ENCODE measurements at places on chromosomes 3 and 15.

DNA sequence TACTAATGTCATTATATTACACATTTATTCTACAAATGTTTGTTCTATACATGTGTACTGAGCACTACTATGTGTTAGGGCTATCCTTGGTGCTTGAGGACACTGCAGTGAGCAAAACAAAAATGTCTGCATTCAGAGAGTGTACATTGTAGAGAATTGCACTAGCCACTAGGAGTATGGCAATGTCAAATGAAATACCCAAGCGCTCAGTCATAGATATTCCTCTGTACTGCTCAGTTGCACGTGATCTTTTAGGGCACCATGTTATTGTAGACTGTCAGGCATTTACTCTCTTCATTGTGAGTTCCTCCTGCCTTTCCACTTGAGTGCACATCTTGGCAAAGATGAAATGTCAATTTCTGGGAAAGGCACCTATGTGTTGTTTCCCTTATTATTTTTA lies 36.8 kb downstream of the FNDC3B start:
- no peak for DNase-seq

DNA sequence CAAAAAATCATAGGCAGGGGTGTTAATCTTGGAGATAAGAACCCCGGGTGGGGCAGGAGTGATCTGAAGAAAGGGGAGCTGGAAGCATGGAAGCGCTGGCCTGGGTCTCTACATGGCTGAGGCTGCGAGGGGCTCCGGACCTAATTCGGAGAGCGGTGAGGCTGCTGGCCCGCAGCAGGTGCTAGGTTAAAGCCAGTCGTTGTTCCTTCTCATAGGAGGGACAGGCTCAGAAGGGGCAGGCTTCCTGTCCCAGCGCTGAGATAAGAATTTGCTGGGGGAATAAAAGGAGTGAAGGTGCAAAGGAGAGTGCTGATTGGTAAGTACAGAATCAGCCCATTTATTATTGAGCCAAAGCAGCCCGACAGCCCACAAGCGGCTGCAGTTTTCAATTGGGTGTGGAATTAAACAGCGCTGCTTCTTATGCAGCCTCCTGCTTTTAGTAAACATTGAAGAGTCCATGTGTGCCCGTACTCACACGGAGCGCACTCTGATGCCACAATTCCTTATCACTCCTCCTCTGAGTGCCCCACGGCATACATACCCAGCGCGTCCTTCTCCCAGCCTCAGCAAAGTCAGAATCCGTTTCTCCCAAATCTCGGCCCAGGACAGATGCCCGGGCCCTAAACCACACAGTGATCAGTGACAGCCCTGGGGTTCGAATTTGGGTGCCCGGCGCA lies 17.1 kb downstream of the CHST13 start:
- DNase-seq, result no peak

- no peak for DNase-seq
Observed at GRCh38 chr15:78045189-78045588, 32.3 kb downstream of the TBC1D2B start.

GRCh38 chr3:87733671-87734367 lies 325.0 kb downstream of the CGGBP1 start:
- no peak for DNase-seq

DNA sequence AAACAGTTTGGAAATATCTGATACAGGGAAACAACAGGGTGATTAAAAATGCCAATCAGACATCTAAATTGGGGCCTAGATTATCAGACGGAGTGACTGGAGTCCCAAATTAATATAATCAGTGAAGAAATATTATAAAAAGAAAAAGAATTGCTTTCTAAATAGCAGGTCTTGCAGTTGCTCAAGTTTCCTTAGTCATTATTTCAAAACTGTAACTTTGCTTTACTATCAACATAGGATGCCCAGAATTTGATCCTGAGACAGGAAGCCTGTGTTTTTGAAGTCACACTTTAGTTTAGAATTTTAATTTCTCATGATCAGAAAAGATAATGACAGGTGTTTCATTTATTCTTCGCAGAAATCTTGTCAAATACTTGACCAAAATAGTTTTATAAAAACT lies 105.9 kb downstream of the IL1RAP start:
- DNase-seq, result no peak

DNA sequence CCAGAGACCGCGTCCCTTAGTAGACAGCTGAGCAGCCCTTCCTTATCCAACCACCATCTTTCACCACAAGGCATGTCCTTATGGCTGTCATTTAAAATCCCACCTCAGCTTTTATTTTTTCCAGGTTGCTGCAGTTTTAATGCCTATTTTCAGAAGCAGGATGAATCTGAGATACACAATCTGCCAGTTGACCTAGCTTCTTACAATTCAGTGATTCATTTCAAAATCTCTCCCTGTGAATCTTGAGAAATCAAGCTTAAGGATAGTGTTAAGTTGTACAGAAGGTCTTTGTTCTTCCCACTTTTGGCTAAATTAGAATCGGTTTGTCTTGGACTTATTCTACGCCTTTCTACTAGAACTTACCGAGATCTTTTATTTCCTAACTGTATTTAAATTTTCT lies 522.3 kb upstream of the CFAP20DC start:
- DNase-seq, result no peak

- no peak for DNase-seq
Observed at GRCh38 chr3:17935222-17935621, 192.8 kb upstream of the TBC1D5 start.

DNA sequence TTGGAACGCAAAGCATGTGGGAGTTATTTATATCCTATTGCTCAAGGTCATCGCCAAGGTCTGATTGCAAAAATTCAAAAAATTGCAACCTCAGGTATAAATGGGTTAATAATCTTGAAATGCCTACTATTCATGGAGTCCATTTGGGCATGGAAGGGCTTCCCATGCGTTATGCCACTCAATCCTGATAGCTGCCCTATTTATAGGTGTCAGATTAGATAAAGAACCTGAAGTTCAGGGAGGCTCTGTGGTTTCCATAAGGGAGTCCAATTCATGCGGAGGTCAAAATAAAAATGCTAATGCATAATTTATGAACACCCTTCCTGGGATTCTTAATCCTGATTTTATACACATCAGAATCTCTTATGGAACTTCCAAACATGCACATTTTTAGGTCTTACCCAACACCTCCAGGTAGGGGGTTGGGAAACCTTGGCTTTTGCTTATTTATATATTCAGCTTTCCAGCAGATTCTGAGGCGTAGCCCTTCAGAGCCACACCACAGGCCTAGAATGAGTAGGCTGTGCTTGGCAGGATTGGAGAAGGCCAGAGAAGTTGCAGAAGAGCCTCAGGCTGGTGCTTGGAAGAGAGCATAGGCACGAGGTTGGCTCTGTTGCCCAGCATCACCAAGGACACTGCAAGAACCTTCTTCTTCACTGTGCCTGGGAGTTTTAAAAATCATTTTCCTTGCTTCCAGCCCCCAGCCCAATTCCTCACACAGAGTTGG lies 324.4 kb upstream of the CFAP20DC start:
- DNase-seq, result no peak

DNA sequence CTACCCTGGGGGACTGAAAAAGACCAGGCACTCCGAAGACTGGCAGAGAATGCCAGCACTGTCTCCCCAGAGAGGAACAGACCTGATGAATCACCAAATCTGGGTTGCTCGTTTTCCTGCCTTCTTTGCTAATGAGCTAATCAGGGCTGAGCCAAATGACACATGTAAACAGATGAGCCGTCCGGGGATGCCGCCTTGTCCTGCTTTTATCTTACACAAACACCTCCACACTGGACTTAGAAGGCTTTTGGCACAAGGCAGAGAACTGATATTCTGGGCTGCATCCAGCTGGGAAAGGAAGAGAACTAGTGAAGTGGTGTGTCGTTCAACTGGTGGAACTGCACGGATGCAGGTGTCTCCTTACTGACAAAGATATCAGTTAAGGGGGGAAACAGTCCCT lies 88.1 kb downstream of the MECOM start:
- no peak for DNase-seq

- no peak for DNase-seq
Observed at GRCh38 chr3:143963946-143964345, 7.7 kb upstream of the DIPK2A start.

DNA sequence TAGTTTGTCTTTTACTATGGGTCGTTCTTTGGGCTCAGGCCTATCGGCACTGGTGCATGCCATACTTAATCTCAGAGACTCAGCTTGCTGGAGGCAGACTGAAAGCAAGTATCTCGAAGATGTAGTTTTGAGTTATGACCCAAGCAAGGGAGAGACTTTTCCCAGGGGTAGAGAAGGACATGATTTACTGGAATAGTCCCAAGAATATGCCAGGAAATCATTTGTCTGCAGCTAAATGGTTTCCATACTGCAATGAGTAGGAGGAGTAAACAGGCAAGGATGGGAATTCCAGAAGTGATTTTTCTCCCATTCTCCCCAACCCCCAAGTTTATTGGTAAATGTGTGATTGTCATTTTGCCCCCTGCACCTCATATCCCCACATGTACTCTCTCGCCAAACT lies 35.4 kb upstream of the LACTB start:
- no peak for DNase-seq

DNA sequence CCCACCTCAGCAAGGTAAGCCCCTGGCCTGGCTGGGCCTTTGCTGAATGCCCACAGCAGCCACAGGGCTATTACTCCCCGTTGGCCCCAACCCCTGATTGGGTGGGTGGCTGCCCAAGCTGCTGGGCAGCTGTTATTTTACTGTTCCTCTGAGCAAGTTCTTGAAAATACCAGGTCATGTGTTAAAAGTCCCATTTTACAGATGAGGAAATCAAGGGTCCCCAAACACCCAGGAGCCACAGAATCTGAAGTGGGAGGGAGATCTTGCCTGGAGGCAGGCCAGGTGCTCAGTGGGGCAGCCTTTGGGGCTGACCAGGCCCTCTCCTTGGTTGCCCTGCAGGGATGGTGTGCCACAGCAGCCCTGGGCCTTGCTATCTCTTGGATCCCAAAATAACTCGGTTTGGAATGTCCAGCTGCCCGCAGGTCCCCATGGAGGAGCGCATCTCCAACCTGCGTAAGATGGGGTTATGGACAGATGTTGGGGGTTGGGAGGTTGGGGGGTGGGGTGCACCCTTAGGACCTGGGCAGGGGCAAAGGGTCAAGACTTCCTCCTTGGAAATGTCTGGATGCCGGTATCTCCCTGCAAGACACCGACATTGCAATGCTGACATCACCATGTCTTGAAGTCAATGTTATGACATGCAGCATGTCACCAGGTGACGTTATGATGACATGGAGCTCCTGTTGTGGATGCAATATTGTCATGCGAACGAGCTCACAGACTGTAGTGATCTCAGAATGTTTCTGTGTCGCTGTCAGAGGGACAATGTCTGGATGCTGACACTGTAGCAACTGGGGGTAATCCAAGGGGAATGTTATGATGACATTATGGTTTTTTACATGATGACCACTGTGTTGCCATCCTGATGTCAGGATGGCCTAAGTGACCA lies 13.3 kb upstream of the CSPG4 start:
- DNase-seq, result no peak

DNA sequence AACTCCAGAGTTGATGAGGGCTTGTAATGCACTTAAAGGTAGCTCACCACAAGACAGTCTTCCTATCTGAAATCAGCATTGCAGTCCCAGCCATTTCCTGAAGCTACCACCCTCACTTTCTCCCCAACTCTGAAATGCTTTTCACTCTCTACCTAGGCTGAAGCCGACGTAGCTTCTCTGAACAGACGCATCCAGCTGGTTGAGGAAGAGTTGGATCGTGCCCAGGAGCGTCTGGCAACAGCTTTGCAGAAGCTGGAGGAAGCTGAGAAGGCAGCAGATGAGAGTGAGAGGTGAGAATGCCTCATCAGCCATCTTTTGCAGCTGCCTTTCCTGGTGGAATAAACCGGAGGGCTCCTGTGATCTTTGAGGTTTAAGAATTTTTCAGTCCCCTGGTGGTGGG lies 14.3 kb downstream of the TPM1 start:
- no peak for DNase-seq

DNA sequence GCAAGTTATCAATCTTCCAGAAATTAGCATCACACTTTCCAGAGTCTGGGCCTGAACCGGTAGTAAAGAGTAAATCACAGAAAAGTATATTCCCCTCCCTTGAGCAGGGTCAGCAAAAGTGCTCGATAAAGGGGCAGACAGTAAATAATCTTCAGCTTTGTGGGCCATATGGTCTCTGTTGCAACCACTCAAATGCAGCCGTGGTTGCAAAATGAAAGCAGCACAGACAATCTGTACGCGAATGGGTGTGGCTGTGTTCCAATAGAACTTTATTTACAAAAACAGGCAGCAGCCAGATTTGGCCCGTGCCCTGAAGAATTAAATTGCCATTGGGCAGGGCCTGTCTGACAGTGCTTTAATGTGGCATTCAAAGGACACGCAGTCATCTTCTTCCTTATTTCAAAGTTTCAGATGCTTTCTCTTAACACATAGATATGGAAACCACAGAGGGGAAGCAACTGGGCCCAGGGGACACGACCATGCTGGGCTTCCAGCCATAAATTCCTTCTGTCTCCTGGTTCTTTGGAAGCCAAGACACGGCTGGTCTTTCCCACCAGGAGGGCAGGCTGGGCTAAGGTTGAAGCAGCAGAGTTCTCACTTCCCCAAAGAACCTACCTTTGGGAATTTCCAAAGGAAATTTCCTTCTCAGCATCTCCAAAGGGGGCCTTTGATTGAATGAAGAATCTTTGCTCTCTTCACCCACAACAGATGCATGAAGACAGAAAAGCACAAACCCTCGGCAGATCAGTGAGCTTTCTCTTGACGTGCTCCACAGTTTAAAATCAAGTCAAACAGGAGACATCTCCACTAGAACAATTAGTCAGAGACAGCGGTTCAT lies 489.8 kb upstream of the PROK2 start:
- DNase-seq, result no peak

DNA sequence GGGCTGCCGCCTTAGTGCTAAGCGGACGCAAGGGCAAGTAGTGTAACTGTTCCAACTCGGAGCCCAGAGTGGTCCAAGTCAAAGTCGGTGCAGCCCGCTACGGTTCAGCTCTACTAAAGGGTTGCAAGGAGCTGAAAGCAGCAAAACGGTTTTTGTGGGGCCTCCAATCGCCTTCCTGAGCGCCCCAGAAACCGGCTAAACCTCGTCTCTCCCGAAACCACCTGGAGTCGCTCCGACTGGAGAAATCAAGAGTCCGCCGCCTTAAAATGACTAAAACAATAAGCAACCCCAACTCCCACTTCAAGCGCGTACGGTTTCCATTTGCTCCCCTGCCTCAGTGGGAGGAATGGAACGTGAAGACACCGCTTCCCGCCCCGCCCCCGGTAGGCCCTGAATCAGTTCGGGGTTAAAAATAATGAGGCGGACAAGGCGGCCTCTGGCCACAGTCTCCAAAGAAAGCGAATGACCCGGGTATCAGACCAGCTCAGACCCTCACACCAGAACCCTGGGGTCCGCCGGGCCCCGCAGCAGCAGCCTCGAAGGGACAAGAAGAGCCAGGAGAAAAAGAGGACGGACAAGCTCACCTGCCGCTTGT lies 401 bp downstream of the SEC11A start:
- DNase-seq, result no peak

DNA sequence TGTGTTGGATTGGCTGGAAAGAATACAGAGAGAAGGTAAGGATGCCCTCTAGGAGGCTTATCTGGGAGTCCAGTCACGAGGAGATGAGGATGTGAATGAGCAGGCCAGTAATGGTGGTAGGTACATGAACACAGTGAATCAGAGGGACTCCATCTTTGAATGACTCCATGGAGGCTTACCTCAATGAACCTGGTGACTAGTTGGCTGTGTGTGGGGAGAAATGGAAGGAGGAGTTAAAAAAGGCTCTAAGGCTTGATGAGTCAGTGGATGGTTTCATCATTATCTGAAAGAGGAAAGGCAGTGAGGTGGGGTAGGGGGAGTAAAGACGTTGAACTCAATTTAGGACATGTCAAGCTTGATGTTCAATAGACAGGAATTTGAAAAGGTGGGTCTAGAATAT lies 61.1 kb downstream of the KCNAB1 start:
- no peak for DNase-seq

Measured in activated gamma-delta T cell treated with anti-CD3 and anti-CD28 coated beads, Interleukin-2, amount 50 U/mL, for 16 hours (primary cell).